Right ventricle myocardium inferior (tissue), 1 donor: ENCODE measurements at places on chromosomes 11 and 22.
A peak's percentile ranks its signal among the peaks of the same experiment; 100 is the strongest.

- no peak for DNase-seq
Observed at GRCh38 chr22:39136317-39136716, 16.2 kb downstream of the CBX7 start.

- DNase-seq: no peak
Observed at GRCh38 chr11:59716051-59716450, 2.4 kb upstream of the OR10V1 start.

DNA sequence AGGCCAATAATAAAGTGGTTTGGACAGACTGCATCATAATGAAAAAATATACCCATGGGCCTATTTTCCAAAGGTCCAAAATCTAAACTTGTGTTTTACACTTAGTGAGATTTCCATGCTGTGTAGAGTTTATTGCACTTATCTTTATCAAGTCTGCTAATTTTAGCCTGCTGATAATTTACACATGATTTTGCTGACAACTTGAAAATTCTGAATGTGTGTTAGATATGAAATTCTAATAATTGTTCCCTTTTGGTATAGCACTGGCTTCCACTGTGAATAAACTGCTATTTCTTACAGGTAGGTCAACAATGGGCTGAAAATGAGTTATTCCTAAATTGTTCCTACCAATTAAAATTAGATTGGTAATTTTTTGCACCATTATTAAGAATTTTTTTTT lies 589.1 kb upstream of the ANO3 start:
- DNase-seq: no peak

DNA sequence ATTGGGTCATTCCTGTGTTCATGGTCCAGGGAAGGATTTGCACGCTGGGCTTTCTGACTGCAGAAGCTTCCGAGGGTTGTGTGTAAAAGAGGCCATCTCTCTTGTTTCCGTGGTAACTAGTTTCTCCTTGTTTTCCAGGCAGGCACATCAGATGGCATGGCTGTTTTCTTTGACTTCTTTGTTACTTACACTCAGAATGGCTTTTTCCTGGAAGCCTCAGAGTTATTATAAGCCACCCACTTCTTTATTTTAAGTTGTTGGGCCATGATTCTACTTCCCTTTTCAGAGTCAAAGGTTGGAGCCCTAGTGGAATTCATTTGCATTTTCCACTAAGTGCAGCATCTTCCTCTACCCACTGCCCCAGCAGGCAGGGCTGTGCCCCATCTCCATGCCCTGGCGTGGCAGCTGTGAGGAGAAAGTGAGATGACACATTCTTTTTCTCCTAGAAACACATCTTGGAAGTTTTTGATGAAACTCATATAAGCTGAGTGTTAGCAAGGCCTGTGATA lies 94.9 kb downstream of the PRR5L start:
- no peak for DNase-seq

DNA sequence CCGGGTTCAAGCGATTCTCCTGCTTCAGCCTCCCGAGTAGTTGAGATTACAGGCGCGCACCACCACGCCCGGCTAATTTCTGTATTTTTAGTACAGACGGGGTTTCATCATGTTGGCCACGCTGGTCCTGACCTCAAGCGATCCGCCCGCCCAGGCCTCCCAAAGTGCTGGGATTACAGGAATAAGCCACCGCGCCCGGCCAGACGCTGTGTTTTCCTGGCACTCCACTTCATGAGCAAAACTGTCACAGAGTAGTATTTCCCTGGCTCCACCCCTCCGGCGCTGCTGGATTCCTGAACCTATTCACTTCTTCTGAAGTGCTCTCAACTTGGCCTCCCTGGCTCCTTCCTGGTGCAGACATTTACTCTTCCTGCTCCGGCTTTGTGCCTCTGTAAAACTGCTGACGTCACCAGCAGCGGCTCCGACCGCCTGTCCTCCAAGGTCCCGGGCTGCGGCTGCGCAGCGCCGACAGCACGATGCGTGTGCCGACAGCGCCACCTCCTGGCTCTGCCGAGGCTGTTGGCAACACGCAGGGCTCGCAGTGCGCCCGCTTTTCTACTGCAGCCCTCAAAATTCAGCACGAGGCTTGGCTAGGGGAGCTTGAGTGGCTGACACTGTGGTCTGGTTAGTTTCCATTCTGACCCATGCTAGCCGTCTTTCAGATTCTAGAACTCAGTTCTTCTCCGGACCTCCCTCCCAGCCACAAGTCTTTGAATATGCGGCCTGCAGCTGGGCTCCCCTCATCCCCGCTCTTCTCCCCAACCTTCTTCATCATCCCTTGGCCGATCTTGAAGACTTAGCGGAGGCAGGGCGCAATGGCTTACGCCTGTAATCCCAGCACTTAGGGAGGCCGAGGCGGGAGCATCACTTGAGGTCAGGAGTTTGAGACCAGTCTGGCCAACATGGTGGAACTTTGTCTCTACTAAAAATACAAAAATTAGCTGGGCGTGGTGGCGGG lies 36.6 kb downstream of the APOL3 start:
- DNase-seq: peak; percentile 97

DNA sequence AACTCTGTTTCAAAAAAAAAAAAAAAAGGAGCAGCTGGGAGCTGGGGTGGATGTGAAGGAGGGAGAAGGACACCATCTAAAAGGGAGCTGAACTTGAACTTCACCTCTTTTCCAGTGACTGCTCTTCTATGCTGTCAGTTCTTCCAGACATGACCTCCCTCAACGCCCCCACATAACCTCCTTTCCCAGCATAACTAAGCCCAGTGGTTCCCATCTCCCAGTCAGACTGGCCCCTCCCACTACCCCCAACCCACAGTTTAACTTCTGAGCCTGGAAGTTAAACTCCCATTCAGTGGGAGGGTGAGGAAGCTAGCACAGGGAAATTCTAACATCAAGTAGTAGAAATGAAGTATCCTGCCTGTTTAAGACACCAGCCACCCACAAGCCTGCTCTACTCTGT lies 1.8 kb downstream of the ARHGAP1 start:
- no peak for DNase-seq

DNA sequence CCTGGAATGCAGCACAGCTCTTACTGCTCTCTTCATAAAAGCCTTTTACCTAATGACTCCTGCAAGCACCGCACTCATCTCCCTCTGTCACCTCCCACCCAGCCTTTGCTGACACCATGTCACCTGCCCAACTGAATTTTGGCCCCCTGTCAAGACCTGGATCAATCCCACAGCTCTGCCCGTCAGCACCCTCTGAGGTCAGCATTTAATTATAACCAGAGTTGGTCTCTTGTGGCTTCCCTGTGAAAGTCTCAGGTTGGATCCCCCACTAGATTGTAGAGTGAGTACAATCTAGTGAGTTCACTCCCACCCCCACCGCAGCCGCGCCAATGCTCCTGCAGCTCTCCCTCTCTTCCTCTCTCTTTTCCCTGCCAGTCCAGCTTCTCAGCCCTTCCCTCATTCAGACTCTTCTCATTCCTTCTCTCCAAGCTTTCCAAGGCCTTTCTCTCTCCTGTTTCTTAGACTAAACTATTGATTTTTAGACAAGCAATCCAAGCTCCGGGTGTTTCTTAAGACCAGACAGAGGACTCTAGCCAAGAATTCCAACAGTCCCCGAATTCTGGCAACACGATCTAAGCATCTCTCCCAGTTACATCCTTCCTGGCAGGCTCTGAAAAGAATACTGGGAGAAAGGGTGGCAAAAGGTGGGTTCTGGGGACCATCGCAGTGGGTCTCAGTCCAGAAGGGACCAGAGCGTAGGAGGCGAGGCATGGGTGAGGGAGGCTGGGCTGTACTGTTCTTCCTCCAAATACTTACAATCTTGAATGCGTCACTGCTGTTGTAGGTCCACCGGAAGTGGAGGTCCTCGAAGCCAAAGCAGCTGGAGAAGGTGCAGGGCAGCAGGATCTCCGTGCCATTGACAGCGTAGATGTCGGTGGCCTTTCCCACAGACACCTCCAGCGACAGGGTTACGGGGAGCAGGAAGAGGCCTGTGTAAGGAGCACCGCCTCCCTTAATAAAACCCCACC lies 8.0 kb downstream of the SCN4B start:
- no peak for DNase-seq

- DNase-seq: no peak
Observed at GRCh38 chr22:28937206-28938025, 54.0 kb downstream of the ZNRF3 start.

- DNase-seq: peak; percentile 89
Observed at GRCh38 chr22:19766511-19767426, 6.2 kb downstream of the TBX1 start.

DNA sequence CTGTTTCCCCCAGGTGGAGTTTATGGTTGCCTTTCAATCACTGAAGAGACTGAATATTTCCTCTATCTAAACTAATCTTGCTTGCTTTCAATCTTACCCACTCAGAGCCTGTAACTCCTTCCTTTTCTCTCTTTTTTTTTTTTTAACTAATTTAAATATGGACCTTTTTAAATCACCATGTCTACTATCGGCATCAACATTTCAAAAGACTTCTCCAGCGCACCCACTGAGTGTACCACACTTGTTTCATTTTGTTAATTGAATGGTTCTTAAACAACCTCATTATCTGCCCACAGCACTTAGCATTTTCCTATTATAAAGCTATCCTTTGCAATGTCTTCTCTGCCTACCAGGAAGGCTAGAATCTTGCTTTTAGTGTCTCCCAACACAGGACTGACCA lies 1212.5 kb downstream of the LRRC4C start:
- no peak for DNase-seq

- no peak for DNase-seq
Observed at GRCh38 chr11:92838759-92839310, 130.6 kb upstream of the MTNR1B start.

DNA sequence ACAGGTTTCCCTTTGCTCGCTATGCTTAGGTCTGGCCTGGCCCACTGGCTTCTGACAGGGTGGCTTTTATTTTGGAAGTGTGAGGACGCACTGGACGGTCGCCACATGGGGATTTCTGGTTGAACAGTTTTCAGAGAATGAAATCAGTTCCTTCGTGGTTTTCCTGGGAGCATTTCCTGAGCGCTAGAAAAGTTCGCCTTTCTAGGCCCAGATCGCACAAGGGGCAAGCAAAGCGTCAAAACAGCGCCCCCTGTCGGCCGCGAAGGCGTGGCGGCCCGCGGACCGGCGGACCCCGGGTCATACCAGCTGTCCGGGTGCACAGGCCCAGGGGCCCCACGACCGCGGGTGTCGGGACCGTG lies 12.7 kb upstream of the CYP2R1 start:
- DNase-seq: peak; percentile 93

- DNase-seq: no peak
Observed at GRCh38 chr11:14424096-14424495, 65.1 kb upstream of the RRAS2 start.

DNA sequence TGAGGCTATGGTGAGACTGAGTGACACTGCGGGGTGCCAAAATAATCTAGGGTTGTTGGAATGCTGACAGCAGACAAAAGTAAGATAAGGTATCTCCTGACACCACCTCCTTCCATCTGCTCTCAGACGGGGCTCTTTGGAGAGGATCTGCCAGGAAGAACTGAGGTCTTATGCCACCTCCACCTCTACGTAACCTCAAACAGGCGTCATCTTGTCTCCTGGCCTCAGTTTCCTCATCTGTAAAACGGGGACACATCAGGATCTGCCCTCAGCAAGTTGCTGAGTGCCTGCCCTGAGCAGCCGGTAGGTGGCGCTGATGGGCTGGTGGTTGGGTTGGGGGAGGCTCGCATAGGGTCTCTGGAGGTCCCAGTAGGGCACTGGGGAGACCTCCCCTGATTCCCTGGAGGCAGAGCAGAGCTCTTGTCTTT lies 1.7 kb upstream of the MYEOV start:
- DNase-seq: peak; percentile 75

GRCh38 chr11:64772303-64773018 lies 5.9 kb downstream of the SF1 start:
- no peak for DNase-seq

DNA sequence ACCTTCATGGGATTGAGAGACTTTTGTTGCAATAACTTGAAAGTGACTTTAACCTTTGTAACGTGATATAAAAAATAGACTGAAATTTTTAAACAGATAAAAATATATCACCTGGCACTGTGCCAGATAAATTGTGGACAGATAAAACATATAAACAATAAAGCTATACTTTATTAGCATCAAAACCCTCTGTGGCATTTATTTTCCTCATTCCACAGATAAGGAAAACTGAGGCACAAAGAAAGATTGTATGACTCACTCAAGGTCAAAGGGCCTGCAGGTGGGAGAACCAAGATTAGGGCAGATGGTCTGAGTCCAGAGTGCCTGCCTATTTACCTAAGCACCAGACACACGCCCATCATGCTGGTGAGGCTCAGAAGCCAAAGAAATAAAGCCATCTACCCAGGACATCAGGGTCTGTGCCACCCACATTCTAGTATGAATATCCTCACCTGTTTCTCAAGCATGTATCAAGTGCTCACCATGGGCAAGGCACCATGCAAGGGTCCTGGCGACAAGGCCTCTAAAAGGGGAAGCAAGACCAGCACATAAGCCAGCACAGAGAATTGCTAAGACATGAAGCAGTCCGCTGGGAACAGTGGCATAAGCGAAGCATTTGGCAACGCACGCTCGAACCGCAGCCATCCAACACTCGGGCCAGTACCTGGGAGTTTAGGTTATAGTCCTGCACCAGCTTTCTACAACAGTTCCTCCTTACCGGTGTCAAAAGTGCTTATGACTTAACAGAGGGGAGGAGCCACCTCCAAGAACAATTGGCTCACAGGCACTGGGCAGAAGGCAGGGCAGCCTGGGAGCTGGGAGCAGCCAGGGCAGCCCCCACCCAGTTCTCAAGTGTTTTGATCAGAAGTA lies 17.6 kb downstream of the MYH9 start:
- peak; percentile 70 for DNase-seq

GRCh38 chr22:46958658-46959057 lies 196.2 kb downstream of the TBC1D22A start:
- DNase-seq: no peak

GRCh38 chr11:13073119-13073981 lies 64.2 kb downstream of the RASSF10 start:
- DNase-seq: no peak

DNA sequence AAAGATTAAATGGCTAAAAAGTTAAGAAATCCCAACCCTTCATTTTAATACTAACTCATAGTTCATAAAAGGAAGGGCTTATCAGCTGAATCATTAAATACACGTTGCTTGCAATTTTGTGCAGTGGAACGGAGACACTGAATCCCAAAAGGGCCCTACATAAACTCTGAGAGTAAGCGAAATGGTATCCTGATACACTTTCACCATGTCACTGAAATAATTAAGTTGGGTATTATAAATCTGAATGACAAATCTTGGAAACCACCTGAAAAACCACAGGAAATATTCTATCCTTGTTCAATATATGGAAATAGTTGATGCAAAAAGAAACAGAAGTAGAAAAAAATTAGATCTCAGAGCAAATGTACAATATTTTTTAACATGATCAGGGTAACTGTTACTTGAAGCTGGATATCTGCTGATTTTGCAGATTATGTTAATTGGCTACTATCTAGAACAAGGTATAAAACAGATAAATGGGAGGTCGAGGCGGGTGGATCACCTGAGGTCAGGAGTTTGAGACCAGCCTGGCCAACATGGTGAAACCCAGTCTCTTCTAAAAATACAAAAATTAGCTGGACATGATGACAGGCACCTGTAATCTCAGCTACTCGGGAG lies 55.1 kb downstream of the MAML2 start:
- DNase-seq: no peak

GRCh38 chr22:20139391-20140106 lies 7.9 kb downstream of the ZDHHC8 start:
- DNase-seq: no peak

GRCh38 chr11:86172894-86173293 lies 71.7 kb upstream of the EED start:
- DNase-seq: no peak
